A673 (cell line): ENCODE measurements at places on chromosomes 3 and 15.
A peak's percentile ranks its signal among the peaks of the same experiment; 100 is the strongest.

- DNase-seq: peak; percentile 83
These were observed 60.7 kb upstream of the CMTM8 start for GRCh38 chr3:32177702-32178198.

GRCh38 chr3:54454806-54455205 lies 332.5 kb downstream of the CACNA2D3 start:
- no peak for DNase-seq

GRCh38 chr15:35078221-35078915 lies 6.7 kb downstream of the NANOGP8 start:
- DNase-seq: peak; percentile 69

- DNase-seq: peak; percentile 34
These were observed 1.0 kb upstream of the ARIH1 start for GRCh38 chr15:72472992-72473610.

- peak; percentile 13 for DNase-seq
These were observed 706 bp downstream of the FSIP1 start for GRCh38 chr15:39781967-39782302.

- peak; percentile 35 for DNase-seq
These were observed 310.6 kb upstream of the PROK2 start for GRCh38 chr3:72095521-72095920.

DNA sequence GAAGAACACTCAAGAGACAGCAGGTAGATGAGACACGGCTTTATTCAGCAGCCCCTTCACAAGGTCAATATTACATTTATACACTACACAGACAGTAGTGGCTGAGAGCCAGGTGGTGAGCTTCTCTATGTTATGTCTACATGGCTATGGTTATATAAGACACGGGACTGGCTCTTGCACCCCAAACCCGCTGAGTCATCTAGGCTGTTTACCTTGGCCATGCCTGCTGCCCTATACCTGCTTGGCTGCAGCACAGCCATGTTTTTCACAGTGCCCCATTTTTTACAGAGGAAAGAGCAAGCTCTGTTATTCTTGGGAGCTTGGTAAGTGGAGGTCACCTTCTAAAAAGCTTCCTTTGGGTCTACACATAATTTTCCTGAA lies 231.6 kb downstream of the IGSF11 start:
- DNase-seq: no peak

GRCh38 chr15:96524676-96525417 lies 194.3 kb downstream of the NR2F2 start:
- DNase-seq: no peak

DNA sequence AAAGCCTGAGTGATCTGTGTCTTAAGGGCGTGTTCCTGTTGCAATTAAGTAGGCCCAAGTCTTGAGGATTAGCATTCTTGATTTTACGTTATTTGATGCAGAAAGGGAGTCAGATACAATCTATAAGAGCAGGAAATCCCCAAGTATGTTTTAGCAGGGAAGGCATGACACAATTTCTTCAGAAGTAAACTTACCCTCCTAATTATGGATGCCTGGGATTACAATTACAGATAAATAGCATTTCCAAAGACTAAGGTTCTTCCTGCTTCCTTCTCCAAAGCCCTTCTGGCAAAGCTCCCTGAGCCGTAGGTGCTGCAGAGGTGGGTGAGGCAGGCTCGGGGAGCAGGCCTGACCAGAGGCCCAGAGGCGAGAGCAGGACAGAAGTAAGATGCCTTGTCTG lies 34.9 kb upstream of the ST6GAL1 start:
- no peak for DNase-seq

- peak; percentile 14 for DNase-seq
These were observed 8.9 kb downstream of the CA12 start for GRCh38 chr15:63372753-63373152.

DNA sequence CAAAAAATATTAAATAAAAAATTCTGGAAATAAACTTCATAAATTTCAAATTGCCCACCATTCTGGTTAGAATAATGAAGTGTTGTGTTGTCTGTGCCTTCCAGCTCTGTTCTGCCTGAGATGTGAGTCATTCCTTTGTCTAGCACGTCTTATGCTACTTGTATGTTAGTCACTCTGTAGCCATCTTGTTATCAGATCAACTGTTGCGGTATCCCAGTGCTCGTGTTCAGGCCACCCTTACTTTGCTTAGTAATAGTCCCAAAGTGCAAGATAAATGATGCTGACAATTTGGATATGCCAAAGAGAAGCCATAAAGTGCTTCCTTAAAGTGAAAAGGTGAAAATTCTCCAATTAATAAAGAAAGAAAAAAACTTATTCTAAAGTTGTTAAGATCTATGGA lies 527.5 kb downstream of the NAALADL2 start:
- DNase-seq: no peak

GRCh38 chr3:34725774-34726173 lies 913.6 kb upstream of the ARPP21 start:
- DNase-seq: no peak

DNA sequence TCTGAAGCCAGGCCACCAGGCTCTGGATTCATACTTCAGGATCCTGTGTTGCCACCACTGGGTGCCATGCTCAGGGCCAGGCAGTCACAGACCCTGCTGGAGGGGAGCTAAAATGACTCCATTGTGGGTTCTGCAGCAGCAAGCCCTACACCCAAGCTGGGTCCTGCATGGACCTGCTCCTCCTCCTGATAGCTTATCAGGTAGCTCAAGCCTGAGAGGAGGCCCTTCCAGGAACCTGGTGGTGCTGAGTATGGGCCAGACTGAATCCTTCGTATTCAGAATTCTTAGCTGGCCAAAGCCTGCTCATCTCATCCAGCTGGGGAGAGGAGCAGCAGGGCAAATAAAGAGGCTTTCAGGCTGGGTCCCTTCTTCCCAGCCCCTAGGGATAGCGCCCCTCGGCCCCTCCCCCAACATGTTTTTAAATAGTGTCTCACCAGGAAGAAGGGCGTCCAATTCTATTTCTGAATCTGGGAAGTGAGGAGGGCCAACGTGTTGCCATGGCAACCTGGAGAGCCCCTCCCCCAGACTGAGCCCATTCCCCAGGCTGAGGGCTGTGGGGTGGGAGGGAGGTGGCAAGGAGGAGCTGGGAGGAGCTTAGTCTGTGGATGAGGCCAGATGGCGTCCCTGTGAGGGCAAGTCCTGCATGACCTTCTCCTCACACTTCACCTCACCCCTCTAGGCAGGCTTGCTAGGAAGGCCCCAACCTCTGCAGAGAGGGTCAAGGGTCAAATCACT lies 11.0 kb upstream of the CAMKV start:
- DNase-seq: no peak

DNA sequence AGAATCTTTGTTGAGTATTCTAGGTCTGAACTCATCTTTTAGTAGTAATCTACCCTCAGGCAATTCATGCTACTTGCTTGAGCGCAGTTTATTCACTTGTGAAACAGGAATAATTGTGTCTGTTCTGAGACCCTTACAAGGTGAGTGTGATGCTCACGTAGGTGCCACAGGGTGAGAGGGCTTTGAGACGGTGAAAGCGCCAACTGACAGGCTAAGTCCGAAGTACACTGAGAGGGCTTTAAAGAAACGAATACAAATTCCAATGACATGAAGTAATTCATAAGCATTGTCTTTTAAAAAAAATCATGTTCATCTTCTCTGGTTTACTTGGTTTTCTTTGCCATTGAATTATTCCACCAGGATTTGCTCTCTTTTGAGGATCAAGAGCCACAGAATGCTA lies 393.7 kb upstream of the RGMA start:
- no peak for DNase-seq

GRCh38 chr3:184827572-184827971 lies 15.6 kb downstream of the VPS8 start:
- DNase-seq: no peak

DNA sequence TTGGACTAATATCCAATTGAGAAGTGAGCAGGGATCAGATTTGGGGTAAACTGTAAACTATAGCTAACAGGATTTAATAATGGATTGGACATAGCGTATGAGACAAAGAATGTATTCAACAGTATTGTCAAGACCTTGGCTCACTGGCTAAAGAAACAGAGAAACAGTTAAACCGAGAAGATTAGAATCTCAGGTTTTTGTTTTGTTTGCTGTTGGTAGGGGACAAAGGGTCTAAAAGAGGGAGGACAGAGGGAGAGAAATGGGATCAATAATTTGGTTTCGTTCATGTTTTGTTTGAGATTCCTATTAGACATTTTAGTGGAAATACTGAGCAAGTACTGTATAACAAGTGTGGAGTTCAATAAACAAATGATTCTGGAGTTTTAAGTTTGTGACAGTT lies 28.6 kb downstream of the CLDN1 start:
- DNase-seq: no peak

DNA sequence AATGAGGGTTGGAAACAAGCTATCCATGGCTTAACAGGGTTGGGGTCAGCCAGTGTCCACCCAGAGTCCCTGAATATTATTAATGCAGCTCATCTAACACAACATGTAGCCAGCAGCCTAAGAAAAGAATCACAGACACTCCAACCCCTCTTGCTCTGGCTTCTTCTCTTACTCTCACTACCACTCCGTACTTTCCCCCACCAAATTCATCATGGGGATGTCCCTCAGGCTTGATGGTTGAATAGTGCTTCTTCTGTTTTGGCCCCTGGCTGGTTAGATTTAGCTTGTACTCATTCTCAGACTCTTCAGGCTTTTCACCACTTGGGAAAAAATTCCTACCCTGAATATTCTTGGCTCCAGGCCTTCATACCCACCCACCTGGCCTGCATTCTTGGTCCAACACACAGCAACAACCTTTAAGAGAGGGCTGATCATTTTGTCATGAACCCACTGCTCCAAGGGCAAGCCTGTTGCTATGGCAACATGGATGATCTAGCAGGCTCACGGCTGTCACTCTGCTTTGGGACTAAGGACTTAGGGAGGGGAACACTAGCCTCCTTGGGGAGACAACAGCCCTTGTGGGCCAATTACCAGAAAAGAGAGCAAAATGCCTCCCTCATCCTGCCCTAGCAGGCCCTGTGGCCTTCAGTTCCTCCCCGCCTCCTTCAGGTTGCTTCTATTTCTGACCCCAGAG lies 9.4 kb upstream of the MED12L start:
- no peak for DNase-seq

DNA sequence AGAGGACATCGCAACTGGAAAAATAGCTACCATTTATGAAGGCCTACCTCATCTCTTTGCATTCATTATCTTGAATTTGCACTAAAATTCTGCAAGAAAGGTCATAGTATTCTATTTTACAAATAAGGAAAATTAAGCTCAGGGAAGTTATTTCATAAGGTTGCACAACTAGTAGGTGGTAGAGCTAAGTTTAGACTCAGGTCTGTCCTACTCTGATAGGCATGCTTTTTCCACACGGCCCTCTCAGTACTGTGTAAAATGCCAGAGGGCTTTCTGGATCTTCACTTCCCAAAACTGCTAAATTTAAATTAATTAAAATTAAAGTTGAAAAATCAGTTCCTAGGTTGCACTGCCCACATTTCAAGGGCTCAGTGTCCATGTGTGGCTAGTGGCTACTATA lies 18.3 kb downstream of the MAP2K1 start:
- DNase-seq: no peak

DNA sequence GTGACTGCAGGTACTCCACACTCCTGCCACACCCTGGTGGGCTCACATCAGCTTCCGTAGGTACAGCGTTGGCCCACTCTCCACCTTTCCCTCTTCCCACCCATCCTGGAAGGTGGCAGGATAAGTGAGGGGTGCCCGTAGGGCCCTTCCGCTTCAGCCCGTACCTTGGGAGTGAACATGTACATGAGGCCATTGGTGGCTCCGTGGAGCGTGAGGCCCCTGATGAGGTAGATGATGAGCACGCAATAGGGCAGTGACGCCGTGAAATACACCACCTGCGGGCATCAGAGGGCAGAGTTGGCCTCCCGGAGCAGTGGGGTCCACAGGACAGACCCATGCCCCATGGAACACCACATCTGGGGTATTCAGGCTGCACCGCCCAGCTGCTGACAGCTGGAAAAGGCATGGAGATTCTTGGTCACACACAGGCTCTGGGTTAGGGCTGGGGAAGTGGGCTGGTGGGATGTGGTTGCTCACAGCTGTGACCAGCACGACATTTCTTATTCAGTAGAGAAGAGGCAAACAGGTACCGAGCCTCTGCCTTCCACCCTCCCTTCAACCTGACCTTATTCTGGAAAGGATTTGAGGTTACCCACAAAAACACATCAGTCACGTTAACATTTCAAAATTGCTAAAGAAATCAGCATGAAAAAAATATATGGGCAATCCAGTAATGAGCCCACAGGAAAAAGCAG lies 23.8 kb downstream of the SLC6A20 start:
- no peak for DNase-seq

DNA sequence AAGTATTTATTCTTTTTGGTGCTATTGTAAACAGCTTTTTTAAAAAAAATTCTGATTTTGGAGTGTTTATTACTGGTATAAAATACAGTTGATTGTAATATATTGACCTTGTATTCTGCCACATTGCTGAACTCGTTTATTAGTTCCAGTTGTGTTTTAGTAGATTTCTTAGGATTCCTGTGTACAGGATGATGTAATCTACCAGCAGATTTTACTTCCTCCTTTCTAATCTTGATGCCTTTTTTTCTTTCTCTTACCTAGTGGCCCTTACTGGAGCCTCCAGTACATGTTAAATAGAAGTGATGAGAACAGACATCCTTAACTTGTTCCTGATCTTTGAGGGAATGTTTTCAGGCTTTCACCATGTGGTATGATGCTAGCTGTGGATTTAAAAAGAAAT lies 70.4 kb upstream of the KY start:
- DNase-seq: no peak

DNA sequence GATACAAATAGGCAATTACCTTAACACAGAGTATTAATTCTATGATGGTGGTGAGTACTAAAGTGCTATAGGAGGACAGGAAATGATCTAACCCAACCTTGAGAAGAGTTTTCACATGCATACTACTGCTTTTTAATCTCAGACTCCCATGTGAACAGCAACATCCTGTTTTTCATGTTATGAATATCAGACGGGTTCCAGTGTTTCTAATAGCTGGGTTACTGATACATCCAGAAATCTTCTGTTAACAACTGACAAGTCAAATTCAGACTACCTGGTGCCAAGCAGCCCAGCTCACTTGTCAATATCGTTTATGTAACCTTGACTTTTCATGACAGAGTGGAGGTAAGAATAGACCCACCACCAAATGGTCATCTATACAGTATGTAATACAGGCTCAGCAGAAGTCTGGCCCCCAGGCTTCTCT lies 220.2 kb upstream of the COL8A1 start:
- DNase-seq: no peak

- peak; percentile 42 for DNase-seq
These were observed 510.3 kb downstream of the EPHA3 start for GRCh38 chr3:89617706-89618105.

- no peak for DNase-seq
These were observed 6.0 kb downstream of the GATM start for GRCh38 chr15:45372041-45372995.

- DNase-seq: no peak
These were observed 57.4 kb upstream of the POLR2M start for GRCh38 chr15:57649138-57649537.

DNA sequence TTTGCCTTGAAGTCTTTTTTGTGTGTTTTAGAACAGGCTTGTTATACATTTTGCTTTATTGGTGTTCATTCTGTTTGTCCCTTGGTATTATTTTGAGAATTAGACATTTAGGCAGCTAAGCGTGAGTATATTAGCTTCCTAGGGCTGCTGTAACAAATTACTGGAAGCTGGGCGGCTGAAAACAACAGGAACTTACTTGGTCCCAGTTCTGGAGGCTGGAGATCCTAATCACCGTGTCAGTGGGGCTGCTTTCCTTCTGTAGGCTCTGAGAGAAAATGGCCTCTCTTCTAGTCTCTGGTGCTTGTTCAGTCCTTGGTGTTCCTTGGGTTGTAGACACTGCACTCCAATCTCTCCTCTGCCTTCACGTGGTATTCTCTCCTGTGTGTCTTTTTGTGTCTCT lies 142.3 kb downstream of the KLHL25 start:
- DNase-seq: no peak
